ENCODE measurements at places on chromosomes 16 and 17.
A peak's percentile ranks its signal among the peaks of the same experiment; 100 is the strongest.

- no peak for DNase-seq
Observed at GRCh38 chr17:80096561-80097021, 4.8 kb upstream of the GAA start.

- DNase-seq = no peak
Observed at GRCh38 chr17:77829843-77830799, 128.4 kb upstream of the TNRC6C start.

- peak; percentile 30 for DNase-seq
Observed at GRCh38 chr17:59154292-59154720, 680 bp downstream of the SKA2 start.

DNA sequence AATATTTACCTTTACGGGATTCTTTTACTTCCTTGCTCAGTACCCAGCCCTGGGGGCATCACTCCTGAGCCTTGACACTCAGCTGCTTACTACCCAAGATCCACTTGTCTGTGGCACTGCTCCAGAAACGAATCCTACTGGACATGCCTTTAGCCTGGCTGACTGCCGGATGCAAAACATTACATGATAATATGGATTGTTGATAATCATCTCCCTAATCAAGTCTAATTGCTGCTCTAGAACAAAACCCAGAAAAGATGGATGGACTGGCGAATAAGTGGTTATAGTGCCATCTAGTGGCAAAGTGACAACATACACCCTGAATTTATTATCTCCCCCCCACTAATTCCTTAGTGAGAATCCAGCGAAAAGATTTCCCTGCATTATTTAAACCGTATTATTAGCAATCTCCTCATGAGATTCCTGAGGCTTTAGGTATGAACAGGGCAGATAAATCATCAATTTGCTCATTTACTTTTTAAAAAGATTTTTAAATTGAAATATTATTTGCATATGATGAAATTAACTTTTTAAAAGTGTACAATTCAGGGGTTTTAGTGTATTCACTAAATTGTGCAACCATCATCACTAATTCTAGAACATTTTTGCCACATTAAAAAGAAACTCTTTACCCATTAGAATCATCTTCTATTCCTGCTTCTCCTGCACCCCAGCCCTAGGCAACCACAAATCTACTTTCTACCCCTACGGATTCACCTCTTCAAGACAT is 61.6 kb downstream of the RGS9 start:
- no peak for DNase-seq

- DNase-seq = no peak
Observed at GRCh38 chr17:46028374-46028773, 29.3 kb downstream of the STH start.

DNA sequence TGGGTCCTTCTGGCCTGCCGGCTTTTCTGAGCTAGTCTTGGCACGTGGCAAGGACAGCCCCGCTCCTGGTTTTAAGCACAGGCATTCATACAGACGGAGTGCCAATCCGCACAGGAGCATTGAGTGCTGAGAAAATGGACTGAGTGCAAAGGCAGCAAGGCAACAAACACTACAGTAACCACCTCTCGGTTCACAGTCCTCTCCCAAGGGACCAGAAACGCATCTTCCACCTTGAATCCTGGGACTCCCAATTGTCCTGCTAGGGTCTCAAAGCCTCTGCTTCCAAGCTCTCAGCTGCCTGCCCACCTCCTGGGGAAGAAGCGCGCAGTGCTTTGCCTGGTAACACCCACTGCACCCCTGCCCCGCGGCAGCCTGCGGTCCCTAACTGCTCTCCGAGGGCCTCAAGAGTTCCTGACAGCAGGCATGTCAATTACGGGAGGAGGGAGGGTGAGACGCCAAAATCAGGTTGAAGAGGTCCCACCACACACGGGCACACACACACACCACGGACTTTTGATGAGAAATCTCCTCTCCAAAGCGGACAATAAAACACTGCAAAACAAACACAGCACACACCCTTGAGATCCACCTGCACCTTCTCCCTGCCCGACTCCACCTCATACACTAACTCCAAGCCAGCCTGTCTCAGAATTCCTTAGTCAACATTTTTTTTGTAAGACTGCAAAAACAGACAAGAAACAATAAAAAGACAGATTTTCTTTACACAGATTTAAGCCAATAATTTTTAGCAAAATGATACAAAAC is 15.0 kb downstream of the SLC16A3 start:
- DNase-seq = no peak

DNA sequence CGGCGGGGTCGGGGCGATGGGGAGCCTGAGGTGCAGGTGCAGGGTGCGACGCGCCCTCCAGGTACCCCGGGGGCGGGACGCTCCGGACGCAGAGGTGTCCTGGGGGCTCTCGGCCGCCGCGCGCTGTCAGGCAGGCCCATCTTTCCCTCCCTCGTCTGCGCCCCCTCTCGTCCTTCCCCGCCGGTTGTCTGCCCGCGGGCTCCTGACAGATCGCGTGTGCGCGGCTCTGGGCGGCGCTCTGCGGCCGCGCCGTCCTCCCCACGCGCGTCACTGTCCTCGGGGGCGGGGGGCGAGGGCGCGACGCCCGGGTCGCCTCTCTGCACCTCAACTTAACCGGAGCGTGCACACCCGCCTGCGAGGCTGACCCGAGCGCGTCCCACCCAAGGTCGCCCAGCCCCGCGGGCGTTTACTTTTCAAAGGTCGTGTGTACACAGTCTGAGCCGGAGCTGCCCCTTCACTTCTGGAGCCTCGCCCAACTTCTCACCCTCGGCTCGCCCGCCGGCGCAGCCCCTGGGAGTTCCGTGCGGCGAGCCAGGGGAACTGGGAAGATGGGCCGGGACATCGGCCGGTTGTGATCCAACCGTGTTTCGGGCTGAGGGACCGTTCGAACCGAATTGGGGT is 512 bp downstream of the AKAP1 start:
- DNase-seq = peak; percentile 17

- no peak for DNase-seq
Observed at GRCh38 chr17:44906763-44907728, 7.8 kb upstream of the EFTUD2 start.

DNA sequence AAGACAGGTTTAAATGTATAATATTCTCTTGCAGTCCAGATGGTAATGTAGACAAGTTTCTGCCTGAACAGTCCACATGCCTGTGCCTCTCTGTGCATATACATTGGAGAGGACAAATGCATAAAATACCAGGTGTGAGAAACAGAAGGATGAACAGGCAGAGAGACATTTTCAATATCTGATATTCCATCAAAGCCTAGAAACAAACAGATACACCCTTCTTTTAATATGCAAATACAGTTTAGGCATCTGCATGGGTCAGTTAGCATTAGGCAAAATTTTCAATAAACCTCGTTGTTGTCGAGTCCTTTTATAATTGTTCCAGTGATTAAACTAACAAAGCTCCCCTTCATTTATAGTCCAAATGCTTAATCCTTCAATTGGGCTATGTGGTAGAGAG is 897 bp downstream of the OMG start:
- no peak for DNase-seq

GRCh38 chr17:10034719-10035475 is 129.8 kb upstream of the RCVRN start:
- DNase-seq = no peak

GRCh38 chr16:59042301-59042700 is 308.2 kb upstream of the GOT2 start:
- no peak for DNase-seq

- DNase-seq = no peak
Observed at GRCh38 chr16:704552-705380, 835 bp downstream of the FBXL16 start.

DNA sequence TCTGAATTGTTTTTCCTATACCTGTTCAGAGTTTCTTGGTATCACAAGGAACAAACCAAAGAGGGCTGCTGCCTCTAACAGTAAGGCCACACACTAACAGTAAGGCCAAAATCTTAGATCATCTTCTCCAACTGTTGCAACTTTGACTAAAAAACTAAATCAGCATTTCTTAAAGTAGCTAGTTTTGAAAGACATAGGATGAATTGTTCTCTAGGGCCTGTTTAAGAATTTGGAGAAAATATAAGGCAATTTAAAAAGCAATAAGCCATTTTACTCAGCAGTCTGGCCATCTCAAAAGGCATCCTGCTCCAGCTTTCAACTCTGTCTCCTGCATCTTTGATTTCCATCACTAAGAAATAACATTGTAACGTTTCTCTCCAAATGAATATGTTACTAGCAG is 105.0 kb upstream of the MON1B start:
- DNase-seq = no peak

GRCh38 chr16:2428051-2428783 is 1.0 kb upstream of the CCNF start:
- no peak for DNase-seq

GRCh38 chr17:59372138-59372751 is 40.8 kb downstream of the YPEL2 start:
- DNase-seq = no peak

DNA sequence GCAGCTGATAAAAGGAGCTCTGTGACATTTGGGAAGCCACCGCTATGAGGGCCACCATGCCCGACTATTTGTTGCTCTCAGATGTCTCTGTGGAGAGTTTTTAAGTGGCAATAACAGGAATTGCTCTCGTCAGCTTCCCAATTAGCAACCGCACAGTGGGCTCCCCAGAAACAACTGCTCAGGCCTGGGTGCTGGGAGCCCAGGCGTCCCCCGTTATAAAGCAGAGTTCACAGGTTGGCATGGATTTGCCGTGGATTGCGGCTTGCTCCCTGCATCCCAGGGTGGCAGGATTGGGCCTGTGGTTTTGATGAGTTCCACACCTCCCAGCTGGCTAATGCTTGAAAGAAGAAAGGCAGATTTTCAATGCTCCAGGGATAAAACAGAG is 289.9 kb downstream of the CPPED1 start:
- DNase-seq = no peak

- no peak for DNase-seq
Observed at GRCh38 chr17:65208717-65209116, 71.5 kb downstream of the RGS9 start.

DNA sequence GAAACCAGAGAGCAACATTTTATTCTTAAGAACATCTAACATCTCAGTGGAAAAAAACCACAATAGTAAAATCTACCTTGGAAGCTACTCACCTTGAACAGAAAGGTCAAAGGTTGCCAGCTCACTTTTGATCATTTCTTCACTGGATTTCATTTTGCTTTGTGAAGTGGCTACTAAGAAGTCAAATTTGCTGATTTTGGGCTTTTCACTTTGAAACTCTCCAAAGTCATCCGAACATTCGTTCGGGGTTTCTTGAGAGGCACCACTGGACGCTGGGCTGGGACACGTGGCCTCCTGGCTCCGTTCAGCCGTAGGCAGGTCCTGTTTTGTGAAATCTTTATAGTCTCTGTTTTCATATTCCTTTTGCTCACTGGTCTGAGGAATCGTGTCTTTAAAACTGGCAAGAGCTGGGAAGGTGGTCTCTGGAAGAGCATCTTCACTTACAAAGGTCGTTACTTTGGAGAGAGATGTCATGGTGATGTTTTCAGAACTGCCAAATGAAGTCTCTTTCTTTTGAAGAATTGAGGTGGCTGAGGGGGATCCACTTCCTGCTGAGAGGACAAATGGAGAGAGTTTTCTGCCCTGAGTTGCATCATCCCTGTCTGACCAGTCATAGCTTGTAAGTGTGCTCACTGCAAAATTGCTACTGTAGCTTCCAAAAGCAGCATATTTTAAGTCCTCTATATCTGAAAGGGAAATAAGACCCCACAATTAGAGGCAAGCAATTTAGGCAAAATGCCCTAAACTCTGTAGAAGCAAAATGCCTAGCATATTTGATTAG is 52.4 kb downstream of the DUSP14 start:
- DNase-seq = no peak

GRCh38 chr17:16435925-16436886 is 20.8 kb downstream of the TRPV2 start:
- DNase-seq = no peak

DNA sequence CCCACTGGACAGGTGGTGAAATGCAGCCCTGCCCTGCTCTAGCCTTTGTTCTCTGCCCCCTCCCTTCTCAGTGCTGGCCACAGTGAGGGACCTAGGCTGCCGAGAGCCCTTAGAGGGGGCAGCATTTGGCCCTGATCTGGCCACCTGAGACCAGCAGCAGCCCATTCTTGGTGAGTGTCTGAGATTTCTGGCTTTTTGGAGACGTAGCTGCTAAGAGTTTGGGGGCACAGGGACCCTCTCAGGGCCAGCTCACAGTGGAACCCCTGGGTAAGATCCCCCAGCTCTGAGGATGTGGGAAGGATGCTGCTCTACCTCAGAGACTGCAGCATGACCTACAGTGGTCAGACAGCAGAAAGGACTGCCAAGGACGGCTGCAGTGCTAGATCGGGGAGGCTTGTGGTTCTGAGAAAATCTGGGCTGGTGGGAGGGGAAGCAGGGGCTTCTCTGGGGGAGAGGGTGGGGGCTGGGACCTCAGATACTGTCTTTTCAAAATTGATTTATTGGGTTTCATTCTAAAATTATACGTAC is 13.3 kb downstream of the GRB7 start:
- DNase-seq = no peak

- no peak for DNase-seq
Observed at GRCh38 chr16:57541754-57542435, 548 bp upstream of the ADGRG5 start.

GRCh38 chr17:44941712-44942331 is 5.8 kb downstream of the KIF18B start:
- no peak for DNase-seq

- DNase-seq = no peak
Observed at GRCh38 chr16:3088450-3088849, 10.6 kb downstream of the ZSCAN10 start.

GRCh38 chr17:48567646-48568354 is 10.3 kb downstream of the HOXB4 start:
- DNase-seq = no peak

DNA sequence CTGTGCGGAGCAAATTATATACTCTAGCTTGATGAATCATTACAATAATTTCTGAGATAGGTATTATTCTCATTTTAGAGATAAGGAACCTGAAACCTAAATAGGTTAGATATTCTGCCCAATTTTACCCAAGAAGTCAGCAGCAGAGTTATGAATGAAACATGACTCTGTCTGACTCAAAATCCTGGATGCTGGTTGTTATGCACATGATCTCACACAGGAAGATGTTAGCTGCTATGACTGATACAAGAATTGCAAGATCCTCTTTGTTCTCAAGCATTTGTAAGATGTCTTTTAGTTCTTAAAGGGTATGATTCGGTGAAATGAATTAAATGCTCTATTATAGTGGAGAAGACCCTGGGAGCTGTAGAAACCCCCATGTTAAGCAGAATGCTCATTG is 447.8 kb downstream of the KIF2B start:
- DNase-seq = no peak

DNA sequence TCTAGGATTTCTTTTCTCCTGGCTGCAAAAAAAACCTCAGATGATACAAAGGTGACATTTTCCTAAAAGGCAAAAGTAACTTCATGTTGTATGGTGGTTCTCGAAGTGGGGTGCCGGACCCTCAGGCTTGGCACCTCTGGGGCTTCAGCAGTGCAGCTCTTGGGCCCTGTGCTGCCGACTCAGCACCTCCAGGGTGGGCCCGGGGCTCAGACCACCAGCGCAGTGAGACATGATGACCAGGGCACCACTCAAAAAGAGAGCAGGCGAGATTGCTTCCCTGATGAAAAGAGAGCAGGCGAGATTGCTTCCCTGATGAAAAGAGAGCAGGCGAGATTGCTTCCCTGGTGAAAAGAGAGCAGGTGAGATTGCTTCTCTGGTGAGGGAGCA is 98.7 kb upstream of the ZNF750 start:
- DNase-seq = no peak

Data from stimulated activated CD4-positive, alpha-beta T cell treated with anti-CD3 and anti-CD28 coated beads, Interleukin-1b, Interleukin-23, amount 100 ng/mL, for 24 hours (primary cell).